SJSA1 (cell line): ENCODE measurements at places on chromosomes 5 and 9. TPM values are rescaled to one million over a fixed set of nuclear protein-coding genes. Genes with fewer than 3 reads are reported as not detected.

DNA sequence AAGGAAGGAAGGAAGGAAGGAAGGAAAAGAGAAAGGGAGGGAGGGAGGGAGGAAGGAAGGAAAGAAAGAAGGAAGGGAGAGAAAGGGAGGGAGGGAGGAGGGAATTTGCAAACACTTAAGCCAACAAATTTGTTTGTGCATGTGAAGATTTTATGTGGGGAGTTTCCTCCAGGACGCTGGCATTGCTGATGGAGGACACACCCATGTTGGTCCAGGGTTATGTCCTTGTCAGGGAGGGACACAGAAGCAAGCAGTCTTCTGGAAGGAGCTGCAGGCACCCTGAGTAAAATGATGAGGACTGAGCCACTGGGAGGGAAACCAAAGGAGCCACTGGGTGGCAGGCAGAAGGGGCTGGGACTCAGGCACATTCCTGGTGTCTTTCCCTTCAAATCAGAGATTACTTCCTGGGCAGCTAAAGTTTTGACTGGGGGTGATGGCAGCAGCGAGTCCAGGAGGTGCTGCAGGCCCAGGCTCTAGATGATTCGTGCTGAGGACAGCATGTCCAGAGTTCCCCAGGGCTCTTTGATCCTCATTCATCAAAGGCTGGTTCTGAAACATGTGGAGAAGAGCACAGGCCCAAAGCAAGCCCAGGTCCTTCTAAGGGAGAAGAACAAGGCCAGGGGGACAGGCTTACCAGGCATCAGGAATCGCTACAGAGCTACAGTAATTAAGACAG is 109.2 kb downstream of the PAX5 start:
- H3K27ac ChIP-seq: no peak overlapping the region
- peaks cover 16% of the 10 kb centered on the region for H3K4me1 ChIP-seq
- H3K36me3 ChIP-seq: no peaks in the 10 kb centered on the region
- no peak overlapping the region for H3K4me3 ChIP-seq
- DNase-seq: no peak
- H3K27me3 ChIP-seq: no peaks in the 10 kb centered on the region; the same call in 1 of the 2 replicates

Gene FRRS1L
- not detected in 2 replicates for total RNA-seq

Gene PCDHGA7
- total RNA-seq: 0.82 and 0.91 TPM in 2 replicates

GRCh38 chr9:98127226-98127625 is 8.2 kb upstream of the TRIM14 start:
- no peaks in the 10 kb centered on the region for H3K36me3 ChIP-seq
- H3K27ac ChIP-seq: no peak overlapping the region
- no peaks in the 10 kb centered on the region for H3K27me3 ChIP-seq
- H3K4me1 ChIP-seq: no peaks in the 10 kb centered on the region
- no peak overlapping the region for H3K4me3 ChIP-seq
